ENCODE measurements at places on chromosomes 2 and 18.
A peak's percentile ranks its signal among the peaks of the same experiment; 100 is the strongest.

GRCh38 chr2:219029829-219030165, 11.5 kb downstream of the CFAP65 start:
- peak; percentile 51 for DNase-seq

DNA sequence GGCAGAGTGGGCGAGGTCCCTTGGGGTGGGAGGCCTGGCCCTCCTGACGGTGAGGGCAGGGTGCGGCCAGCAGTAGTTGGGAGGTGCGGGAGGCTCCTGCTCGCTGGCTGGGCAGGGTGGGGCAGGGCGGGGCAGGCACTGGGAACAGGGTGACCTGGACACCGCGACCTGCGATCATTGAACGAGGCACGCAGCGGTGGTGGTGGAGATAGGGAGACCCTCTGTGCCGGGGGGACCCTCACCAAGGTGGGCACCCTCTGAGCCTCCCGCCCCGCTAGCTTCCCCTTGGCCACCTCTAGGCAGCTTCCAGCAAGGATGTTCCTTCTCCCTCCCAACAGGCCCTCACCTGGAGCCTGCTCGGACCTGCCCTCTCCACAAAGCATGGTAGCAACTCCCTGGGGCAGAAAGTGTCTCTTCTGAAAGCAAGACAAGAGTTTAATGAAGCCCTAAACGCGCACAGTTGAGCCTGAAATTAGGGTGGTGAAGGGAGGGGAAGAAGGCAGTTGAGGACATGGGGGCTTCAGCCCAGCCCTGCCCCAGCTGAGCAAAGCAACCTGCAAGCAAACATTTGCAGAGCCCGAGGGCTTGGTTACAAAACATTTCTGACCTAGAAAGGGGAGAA, 15.4 kb upstream of the FOSL2 start:
- no peak for DNase-seq

DNA sequence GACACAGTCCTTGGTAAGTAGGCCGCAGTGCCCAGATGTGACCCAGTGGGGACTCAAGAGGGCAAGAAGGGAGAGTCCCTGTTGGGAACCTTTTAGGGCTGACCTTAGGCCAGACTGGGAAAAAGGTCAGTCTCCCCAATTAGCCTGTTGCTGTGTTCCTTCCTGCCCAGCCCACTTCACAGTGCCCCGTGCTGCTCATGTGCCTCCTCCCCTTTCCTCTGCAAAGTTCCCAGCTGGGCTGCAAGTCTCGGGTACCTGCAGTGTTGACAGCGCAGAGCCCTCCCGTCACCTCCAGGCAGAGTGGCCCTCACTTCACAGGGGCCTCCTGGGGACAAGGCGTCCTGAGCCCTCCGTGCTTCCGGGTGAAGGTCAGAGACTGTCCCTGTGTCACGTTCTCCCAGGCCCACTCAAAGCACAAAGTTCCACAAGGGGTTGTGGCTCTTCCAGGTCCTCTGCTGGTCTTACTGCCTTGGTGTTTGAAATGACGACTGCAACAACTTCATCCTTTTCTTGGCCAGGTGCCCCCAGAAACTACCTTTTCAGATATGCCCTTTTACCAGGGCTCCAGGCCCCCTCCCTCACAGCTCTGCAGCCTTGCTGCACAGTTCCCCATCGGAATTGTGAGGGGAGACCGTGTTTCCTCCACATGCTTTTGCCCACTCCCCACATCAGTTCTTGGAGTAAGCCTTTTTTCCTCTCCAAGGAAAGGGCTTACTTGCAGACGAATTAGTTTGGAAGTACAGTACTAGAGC, 225.8 kb downstream of the ALPK2 start:
- no peak for DNase-seq

DNA sequence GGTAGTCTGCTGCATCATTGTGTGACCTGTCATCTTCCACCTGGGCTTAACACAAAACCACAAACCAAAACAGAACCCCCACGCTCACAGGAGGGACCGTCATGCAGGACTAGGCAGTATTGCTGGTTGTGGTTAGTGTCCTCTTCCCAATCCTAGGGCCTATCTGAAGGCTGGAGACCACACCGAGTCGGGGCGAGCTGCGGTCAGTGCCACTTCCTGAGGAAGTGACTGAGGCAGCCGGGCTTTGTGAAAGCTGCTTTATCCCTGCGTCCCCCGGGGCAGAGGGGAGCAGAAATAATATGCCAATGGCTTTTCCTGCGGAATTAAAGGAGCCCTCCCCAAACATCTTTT, 22.9 kb downstream of the ZNF532 start:
- DNase-seq: no peak

GRCh38 chr2:38723173-38723572, 28.0 kb downstream of the SRSF7 start:
- no peak for DNase-seq

DNA sequence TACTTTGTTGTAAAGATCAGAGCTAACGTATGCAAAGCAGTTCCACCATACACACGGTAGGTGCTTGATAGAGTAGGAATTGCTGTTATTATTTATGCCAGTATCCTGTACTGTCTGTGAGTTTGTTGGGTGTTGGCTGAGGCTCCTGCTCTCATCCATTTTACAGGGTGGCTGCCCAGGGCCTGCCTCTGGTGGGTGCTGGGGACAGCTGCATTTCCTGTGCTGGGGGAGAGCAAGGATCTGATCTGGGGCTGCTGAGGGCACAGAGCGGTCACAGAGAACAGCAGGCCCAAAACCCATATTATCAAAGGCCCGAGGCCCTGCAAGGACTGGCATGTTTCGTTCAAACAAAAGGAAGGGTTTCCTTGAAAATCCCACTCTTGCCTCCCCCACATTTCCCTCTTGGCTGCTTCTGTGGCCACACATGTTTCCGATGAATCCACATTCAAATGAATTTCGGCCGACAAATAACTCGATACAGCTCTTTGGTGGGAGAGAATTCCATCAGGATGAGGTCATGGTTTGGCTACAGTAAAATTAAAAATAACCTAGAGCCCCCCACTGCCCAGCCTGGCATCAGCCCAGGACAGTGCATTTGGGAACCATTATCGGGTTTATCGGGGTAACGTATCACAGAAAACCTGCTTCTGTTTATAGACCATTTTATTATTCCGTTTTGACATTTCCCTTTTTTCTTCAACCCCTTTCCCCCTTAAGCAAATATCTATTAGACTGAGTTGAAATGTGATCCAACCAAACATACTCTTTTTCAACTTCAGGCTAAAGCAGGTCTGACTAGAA, 143.4 kb downstream of the CYRIA start:
- DNase-seq: no peak

DNA sequence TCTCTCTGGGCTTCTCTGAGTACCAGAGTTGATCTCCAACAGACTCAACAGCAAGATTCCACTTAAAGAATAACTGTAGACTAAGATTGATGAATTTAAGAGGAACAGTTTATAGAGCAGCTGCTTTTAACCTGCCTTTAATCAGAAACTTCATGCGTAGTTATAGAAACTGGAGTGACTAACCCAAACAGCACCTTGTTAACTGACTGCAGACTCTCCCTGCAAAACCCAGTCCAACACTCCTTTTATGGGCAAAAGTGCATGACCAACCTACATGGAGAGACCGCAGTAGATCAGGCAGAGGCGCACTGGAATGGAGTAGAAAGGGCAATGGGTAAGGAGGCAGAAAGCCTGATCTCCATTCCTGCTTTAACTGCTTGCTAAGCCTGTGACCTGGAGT, 110.6 kb downstream of the NRP2 start:
- no peak for DNase-seq

- DNase-seq: no peak
These were observed 9.5 kb downstream of the HS1BP3 start for GRCh38 chr2:20641123-20641985.

DNA sequence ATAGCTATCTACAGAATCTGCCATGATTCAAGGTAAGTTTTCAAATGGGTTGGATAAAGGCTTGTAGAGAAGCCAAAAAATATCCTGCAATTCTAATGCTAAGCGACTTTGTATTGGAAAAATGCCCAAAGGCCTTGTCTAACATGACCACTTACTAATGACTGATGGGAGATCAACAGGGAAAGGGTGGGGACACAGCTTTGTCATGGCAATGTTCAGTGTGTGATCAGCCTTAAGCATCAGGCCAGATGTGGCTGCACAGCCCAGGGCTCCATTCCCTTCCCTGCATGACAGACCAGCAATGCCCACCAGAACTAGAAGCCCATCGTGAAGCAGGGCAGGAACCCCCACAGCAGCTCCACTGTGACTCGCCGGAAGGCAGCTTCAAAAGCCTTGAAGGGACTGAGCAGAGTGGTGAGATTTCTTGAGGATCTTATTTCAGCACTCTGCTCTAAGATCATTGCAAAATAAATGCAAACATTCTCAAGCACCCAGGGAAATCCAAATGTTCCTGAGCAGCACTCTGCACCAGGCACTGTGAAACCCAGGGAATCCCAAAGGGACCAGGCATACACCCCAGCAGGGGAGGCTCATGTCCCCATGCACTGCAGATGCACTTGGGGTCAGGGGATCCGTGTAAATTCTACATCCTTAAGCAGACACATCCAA, 517.9 kb upstream of the SMIM21 start:
- no peak for DNase-seq

GRCh38 chr2:223865124-223865523, 27.7 kb upstream of the AP1S3 start:
- DNase-seq: no peak

GRCh38 chr2:111634995-111635538, 248.9 kb downstream of the ANAPC1 start:
- DNase-seq: no peak
